ENCODE measurements at places on chromosomes 2 and 18.

- no peak for DNase-seq
Measured at GRCh38 chr18:10936176-10937053, 213.0 kb downstream of the PIEZO2 start.

GRCh38 chr2:98122524-98122923 is 35.6 kb downstream of the VWA3B start:
- no peak for DNase-seq

DNA sequence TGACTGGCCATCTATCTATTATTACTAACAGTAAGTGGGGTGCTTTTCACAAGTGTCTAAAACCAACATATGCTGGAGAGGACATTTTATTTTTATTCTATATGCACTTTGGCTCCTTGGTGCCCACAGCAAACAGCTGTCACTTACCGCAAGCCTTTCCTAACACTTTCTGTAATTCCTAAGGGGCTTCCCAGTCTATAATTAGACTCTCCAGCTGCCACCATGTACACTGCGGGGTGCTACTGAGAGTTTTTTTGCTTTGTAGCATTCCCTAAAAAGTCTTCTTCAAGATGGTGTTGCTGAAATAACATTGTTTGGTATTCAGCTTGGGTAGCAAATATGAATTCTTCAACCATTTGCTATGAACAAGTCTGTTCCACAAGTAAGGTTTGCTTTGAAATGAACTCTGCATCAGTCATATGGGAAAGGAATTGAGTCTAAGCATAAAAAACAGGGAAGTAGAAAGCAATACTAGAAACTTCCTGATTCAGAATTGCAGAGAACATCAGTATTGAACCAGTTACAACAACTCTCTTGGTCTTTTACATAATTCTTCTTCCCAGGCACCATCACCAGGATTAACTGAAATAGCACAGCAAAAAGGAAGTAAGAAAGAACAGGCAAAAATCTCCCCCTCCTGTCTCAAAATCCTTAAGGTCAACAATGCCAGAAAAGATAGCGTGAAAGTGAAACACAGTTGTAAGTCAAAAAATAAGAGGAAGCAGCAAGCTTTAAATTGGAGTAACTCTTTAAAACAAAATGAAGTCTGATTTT is 28.6 kb downstream of the EPB41L3 start:
- no peak for DNase-seq

GRCh38 chr2:38106405-38107094 is 30.6 kb upstream of the CYP1B1 start:
- DNase-seq = peak; percentile 84

- DNase-seq = no peak
Measured at GRCh38 chr18:26468931-26469340, 79.4 kb downstream of the KCTD1 start.

- DNase-seq = no peak
Measured at GRCh38 chr18:24386681-24387080, 10.9 kb downstream of the OSBPL1A start.

DNA sequence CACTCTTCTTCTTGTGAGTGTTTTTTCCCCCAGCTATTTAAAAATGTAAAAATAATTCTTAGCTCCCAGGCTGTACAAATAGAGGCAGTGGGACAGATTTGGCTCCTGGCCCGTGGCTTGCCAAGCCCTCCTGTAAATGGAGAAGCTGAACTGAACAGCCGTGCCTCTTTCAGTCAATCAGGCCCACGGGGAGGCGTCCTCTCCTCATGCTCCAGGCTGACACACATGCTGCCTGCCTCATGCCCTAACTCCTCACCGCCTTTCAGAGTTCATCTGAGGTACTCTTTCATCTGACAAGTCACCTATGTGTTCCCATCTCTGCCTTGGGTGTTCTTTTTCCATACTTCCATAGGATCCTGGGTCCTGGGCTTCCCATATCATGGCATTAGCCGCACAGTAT is 58.9 kb downstream of the BMP10 start:
- DNase-seq = no peak

DNA sequence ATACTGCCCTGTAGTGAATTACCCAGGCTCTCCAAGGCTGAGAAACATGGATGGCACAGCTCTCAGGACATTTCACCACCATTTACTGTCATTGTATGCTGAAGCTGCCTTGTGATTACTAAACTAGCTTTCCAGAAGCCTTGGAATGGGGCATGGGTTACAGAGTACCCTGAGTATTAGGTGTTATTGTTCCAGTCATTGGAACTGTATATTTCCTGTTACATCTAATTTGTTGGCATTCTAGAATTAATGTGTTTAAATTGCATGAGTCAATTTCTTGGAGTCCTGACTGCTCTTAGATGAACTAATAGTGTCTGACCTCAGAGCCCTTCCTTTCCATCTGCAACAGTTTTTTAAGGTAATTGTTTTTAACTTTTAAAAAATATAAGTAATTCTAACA is 9.0 kb downstream of the DGUOK start:
- no peak for DNase-seq

- DNase-seq = no peak
Measured at GRCh38 chr2:24050041-24050979, 769 bp downstream of the FKBP1B start.

GRCh38 chr18:25350489-25351251 is 1.3 kb downstream of the ZNF521 start:
- DNase-seq = no peak

GRCh38 chr18:37493352-37493935 is 72.2 kb downstream of the CELF4 start:
- no peak for DNase-seq

All from HFF-Myc (cell line).